T-helper 22 cell (primary cell): ENCODE measurements at places on chromosomes 11 and 22.

DNA sequence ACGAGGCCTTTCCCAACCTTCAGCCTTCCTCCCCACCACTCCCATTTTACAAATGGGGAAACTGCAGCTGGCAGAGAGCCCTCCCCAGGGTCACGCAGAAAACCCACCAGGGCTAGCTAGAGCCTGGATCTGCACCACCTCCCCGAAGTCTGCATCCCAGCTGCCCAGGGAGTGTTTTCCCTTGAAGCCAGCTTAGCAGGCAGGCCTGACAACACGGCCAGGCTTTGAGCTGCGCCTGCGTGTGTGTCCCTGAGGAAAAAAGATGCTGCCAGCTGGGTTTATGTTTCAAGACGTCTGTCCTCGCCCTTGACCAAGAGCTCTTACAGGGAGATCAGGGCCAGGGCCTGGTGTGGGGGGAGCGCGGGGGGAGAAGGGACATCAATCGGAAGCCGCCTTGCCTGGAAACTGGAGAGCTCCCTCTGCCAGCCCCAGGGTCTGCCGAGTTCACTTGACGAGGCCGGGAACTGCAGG is 20.3 kb downstream of the WNT11 start:
- no peak for DNase-seq

- DNase-seq = no peak
Measured at GRCh38 chr22:48142388-48142787, 1379.9 kb downstream of the TBC1D22A start.

DNA sequence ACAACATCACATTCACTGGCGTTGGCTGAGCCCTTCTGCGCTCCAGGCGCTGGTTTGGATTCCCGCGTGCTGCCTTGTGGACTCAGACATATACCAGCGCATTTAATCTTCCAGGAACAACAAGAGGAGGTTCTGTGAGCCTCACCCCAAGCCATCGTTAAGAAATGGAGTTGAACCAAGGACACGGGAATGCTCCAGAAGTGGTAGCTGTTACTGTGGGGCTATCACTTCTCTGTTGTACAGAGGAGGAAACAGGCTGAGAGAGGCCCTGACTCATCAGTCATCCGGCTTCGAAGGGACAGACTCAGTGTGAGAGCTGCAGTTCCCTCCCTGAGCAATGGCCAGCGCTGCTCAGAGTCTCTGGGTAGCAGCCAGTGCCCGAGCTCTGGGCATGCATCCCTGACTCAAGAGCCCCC is 291.3 kb downstream of the TBC1D22A start:
- no peak for DNase-seq

DNA sequence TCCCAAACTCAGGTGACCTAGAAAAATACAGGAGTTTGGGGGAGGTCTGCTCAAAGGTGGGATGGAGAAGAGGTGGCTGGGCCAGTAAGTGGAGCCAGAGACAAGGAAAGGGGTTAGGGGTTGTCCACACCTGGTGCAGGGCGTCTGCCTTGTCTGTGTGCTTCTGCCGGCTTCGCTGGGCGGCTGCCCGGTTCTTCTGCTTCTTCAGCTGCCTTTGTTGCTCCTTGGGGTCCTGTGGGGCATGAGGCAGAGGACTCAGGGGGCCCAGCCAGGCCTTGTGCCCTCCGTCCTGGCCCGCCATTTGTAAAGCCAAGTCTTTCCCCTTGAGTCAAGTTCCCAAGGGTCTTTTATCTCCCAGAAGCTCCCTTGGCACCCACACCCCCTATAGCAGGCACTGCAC is 2.5 kb downstream of the BATF2 start:
- DNase-seq = no peak

- DNase-seq = no peak
Measured at GRCh38 chr11:44128729-44129128, 33.3 kb downstream of the EXT2 start.

- DNase-seq = no peak
Measured at GRCh38 chr11:12185914-12186313, 75.5 kb downstream of the MICAL2 start.

- DNase-seq = no peak
Measured at GRCh38 chr11:75342966-75343870, 8.2 kb downstream of the ARRB1 start.

- no peak for DNase-seq
Measured at GRCh38 chr11:15727520-15727914, 612.8 kb downstream of the INSC start.

GRCh38 chr11:65204143-65204542 is 22.4 kb downstream of the CAPN1 start:
- no peak for DNase-seq
